ENCODE measurements at places on chromosomes 2 and 18.

- DNase-seq, result no peak
These were observed 146.0 kb upstream of the SH3BP4 start for GRCh38 chr2:234805836-234806235.

DNA sequence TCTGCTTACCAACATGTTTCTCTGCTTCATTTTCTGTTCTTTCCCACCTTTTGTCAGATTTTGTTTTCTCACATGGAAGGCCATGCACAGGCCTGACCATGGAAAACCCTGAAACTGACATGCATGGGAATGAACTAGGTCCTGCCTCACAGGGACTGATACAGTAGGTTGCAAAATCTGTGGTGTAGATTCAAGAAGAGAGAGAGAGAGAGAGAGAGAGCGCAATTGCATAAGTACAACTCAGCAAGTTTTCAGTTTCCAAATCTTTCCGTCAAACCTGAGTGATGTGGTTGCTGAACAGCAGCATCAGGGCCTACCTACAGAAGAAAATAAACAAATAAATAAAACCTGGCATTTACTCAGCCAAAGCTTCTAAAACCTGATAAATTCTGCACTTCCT is 87.5 kb upstream of the RNF152 start:
- no peak for DNase-seq

GRCh38 chr2:234003972-234004617 is 46.4 kb upstream of the SPP2 start:
- peak; percentile 27 for DNase-seq

DNA sequence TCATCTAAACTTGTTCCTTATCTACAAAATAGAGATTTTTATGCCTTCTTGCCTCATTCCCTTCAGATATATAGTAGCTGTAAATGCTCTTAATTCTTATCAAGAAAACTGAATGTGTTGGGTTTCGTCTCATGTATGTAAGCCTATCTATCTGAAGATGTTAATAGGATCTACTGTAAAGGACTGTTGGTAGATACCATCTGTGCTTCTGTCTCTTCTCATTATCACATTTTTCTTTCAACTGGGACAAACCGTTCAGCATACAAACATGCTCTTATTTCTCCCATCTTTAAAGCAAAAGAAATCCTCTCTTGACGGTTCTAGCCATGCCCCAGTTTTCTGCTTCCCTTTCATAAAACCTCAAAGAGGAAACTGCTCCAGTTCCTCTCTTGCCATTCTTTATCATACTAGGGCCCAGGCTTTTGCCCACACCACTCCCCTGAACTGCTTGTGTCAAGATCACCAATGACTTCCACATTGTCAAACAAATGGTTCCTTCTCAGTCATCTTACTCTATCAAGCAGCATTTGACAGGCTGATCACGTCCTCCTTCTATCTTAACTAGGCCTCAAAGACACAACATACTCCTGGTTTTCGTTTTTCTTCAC is 88.7 kb downstream of the ARHGEF33 start:
- no peak for DNase-seq

DNA sequence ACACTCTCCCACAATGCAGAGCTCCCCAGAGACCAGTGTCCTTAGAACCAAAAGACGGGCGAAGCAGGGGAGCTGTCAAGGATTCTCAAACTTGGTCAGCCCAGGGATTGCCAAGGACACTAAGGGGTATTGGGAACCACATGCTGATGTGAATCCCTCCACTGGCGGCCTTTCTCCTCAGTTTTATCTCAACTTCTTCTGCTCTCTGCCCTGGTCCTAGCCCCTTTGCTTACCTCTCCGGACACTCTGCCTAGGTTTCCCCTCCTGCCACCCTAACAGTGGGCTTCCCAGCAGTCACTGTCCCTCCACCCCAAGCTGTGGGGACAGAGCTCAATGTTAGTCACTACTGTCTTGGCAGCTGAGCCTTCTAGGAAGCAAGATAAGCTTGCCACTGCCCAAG is 61.1 kb downstream of the POLR1A start:
- DNase-seq, result no peak

GRCh38 chr2:65277791-65278483 is 50.3 kb downstream of the ACTR2 start:
- no peak for DNase-seq

DNA sequence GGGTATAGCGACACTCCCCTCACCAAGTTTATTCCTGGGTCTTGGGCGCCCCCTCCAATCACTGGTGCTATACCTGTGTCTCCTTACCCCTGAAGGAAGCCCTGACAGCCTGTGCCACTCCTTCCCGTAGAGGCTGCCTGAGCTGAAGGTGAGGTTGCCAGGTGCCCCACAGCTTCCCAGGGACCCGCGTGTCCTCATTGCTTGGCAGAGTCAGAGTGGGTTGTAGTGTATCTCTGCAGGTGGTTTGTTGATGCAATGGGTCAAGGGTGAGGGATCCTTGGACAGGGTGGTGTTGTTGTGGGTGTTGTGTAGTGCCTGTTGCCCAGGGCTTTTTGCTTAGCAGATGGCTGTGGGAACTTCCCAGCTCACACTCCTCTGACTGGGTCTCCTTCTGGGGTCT is 438.7 kb upstream of the FSIP2 start:
- no peak for DNase-seq

GRCh38 chr2:99861376-99861760 is 281.0 kb downstream of the AFF3 start:
- DNase-seq, result no peak

- DNase-seq, result no peak
These were observed 18.5 kb upstream of the POLI start for GRCh38 chr18:54250846-54251261.

DNA sequence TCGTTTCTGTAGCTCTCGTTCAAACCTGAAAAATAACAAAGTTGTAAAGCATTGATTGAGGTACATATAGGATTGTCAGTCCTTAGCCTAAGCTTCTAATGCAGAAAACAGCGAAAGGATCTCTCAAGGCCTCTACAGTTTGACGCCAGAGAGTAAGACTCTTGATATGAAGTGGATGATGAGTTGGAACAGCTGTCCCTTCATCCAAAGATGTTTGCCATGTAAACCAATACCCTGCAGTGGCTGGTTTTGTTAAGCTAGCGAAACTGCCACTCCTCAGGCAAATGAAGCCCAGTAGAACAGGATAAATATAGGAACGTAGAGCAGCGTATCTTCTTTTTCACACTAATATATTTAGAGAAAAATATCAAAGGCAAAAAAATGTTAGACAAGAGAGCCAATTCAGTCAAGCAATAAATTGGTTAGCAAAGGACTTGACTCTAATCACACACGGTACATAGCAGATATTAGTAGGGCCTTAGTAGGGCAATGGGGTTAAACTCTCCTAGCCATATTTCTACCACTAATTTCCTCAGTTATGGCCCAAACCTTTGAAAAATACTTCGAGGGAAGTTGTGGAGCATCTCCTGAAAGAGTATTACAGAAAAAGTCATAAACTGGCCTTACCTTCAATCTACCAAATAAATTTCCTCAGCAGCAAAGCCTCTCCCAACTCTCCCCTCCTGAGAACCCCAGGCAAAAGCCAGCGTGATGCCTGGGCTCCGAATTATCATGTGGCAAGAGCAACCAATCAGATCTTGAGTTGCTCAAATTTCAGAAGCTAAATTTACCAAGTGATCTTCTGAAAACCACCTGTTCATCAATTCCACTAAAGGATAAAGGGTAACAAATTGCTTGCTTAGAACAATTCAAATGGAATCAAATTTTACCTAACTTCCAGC is at the start of gene NEB:
Gene NEB (minus strand): TSS at position 706 of the 902 bp plus-strand sequence. CDS start 1,320 bp downstream, outside the sequence.
- no peak for DNase-seq

DNA sequence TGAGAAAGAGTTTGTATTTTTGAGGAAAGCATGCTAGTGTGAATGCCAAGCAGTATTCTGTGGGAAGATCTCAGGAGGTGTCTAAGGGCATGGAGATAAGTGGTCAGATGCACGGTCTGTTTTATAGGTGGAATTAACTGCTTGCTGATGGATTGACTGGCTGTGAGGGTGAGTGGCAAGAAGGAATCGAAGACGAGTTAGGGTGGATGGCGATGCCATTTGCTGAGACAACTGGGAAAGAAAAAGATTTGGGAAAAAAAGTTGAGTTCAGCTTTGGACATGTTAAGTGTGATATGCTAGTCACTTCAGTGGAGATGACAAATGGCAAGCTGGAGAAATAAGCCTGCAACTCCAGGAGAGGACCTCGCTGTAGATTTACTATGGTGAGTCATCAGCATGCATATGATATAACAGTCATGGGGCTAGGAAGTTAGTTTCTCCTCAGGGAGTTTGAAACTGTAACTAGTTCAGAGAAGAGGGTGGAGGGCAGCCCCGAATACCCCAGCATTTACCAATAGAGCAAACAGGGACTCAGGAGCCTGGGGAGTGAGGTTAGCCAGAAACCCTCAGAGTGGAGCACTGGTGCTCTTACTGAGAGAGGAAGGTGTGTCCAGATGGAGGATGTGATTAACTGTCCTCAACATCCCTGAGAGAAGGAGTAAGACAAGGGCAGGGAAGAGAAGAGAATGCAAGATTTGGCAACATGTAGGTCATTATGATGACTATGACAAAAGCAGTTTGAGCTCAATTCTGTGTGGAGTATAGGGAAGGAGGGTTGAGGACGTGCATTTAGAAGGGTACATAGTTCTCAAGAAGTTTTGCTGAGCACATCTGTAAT is 2.0 kb upstream of the HK2 start:
- DNase-seq, result no peak

DNA sequence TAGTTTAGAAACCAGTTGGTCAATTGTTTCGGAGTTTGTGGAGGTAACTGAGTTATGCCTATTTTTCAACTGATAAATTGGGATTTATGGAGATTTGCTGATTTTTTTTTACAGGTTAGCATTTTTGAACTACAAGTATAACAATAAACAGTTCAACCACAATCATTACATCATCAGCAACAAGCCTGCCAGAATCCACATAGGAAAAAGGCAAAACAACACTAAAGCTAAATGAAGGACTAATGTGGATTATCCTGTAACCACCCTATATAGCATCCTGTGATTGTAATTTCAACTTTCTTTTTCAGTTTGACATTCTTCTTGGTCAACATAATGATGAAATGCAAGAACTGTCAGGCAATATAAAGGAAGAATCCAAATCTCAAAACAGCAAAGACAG is 76.5 kb downstream of the CCDC102B start:
- DNase-seq, result no peak

- no peak for DNase-seq
These were observed 7.0 kb downstream of the SPEG start for GRCh38 chr2:219441451-219442255.

DNA sequence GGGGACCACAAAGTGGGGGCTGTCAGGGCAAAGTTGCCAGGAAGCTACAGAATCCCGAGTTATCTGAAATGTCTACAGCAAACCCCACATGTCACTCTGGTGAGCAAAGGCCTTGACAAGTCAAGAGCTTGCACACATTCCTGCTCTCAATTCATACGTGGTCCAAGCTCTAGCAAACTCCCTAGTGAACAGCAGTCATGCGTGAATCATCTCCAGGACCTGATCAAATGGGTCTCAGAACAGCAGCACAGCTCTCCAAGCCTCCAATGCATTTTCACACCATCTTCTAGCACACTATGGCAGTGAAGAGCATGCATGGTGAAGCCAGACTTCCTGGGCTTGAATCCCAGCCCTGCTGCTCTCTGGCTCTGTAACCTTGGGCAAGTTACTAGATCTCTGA is 68.5 kb downstream of the MYO5B start:
- DNase-seq, result no peak

DNA sequence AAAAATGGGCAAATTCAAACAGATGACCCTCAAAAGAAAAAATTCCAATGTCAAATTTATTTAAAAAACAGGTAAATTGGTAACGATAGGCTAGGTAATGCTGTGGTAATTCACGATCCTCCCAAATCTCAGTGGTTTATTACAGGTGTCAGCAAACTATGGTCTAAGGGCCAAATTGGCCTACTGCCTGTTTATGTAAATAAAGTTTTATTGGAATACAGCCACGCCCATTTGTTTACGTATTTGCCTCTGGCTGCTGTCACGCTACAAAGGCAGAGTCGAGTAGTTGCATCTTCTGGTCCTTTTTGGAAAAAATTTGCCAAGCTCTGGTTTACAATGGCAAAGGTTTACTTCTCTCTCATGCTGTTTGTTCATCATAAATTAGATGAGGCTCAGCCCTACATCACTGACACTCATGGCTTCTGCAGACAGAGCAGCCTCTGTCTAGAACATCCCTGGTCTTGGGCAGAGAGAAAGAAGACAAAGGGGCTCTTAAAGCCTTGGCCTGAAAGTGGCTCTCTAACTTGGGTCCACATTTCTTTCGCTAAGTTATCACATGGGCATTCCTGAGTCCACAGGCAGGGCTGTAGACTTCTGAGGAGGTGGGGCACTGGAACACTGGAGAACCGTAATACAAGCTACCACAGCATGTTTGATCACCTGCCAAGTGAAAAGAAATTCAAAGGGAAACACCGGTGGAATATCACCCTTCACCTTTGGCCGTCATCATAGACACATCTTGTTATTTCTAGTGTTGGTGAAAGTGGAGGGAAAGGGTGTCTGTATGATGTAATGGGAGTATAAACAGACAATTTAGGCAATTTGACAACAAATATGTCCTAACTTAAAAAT is 34.8 kb downstream of the SP110 start:
- no peak for DNase-seq

- DNase-seq, result no peak
These were observed 189.0 kb upstream of the SMAD7 start for GRCh38 chr18:49139766-49140165.

DNA sequence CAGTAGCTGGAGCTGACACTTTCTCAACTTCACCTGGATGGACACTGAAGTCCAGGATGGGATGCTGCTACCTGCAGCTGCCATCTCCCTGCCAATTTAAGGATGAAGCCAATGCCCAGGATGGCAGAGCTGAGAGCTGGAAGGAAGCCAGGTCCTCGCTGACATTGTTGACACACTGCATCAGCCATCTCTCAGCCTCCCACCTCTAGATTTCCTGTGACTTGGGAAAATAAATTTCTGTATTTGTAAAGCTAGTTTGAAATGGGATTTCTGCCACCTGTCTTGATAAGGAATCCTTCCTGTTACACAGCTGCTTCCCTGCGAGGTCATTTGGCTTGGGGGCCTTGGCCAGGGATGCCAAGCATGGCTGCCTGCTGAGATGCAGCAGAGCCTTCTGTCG is 43.5 kb downstream of the KCTD1 start:
- DNase-seq, result no peak

GRCh38 chr2:219116776-219117646 is 43.6 kb downstream of the NHEJ1 start:
- no peak for DNase-seq

GRCh38 chr2:158546412-158547144 is 89.8 kb downstream of the PKP4 start:
- no peak for DNase-seq

- DNase-seq, result no peak
These were observed 47.7 kb downstream of the ZC3H15 start for GRCh38 chr2:186533717-186534116.

DNA sequence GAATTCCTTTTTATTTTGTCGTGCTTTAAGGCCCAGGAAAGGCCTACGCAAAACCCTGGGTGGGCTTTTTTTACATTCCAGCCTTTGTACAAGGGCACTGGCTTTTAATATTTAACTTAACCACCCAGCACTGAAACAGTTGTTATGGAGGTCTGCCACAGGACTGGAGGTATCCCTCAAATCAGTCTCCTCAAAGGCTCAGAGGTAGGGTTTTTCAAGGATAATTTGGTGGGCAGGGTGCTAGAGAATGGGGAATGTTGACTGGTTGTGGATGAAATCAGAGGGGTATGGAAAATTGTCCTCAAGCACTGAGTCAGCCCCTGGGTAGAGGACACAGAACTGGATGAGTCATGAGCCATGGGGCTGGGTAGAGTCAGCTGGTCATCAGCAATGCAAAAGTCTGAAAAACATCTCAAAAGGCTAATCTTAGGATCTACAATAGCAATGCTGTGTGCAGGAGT is 443.1 kb downstream of the THSD7B start:
- peak; percentile 87 for DNase-seq

Data from HS-27A (cell line).